M059J (cell line): ENCODE measurements at places on chromosomes 4 and X.

DNA sequence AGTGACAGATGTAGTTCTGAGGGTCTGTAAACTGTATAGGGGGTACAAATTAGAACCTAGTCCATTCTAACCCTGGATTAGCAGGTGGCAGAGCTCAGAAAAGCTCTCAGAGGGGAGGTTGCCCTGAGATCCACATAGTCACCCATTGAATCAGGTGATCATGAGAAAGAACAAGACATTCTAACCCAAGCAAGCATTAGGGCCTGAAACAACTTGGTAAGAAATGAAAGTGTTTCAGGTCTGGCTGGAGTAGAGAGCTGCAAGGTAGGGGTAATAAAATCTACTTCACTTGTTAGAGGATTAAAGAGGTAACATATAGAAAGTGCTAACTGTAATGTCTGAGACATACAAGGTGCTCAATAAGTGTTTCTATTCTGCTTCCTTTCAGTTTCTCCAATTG, 8.8 kb upstream of the BMP2K start:
- no peak for DNase-seq

GRCh38 chrX:13676885-13677284, 12.0 kb upstream of the RAB9A start:
- DNase-seq = no peak

GRCh38 chrX:77174680-77175519, 272.3 kb upstream of the FGF16 start:
- no peak for DNase-seq

- peak; percentile 91 for DNase-seq
Observed at GRCh38 chrX:132119821-132120515, 7.9 kb downstream of the FRMD7 start.

GRCh38 chr4:8181844-8182243, 17.2 kb upstream of the SH3TC1 start:
- DNase-seq = no peak

- DNase-seq = no peak
Observed at GRCh38 chr4:4415806-4416805, 29.2 kb downstream of the NSG1 start.

GRCh38 chr4:84879651-84880200, 86.8 kb downstream of the WDFY3 start:
- DNase-seq = peak; percentile 44

DNA sequence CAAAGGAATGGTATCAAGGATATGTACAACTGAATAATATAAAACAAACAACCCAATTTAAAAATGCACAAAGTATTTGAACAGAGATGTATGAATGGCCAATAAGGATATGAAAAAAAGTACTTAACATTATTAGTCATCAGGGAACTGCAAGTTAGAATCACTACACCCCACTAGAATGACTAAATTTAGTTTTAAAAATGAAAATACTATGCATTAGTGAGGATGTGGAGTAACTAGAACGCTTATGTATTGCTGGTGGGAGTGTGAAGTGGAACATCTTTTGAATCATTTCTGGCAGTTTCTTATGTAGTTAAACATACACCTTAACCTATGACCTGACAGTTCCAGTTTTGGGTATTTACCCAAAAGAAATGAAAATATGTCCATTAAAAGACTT, 13.0 kb upstream of the SLC16A2 start:
- no peak for DNase-seq

GRCh38 chr4:173573286-173573685, 43.3 kb upstream of the HAND2 start:
- no peak for DNase-seq

GRCh38 chr4:114864060-114864459, 249.4 kb downstream of the NDST4 start:
- no peak for DNase-seq

GRCh38 chrX:118353081-118353850, 7.4 kb downstream of the WDR44 start:
- peak; percentile 20 for DNase-seq

- DNase-seq = peak; percentile 63
Observed at GRCh38 chr4:152255437-152255836, 280.5 kb downstream of the FBXW7 start.

DNA sequence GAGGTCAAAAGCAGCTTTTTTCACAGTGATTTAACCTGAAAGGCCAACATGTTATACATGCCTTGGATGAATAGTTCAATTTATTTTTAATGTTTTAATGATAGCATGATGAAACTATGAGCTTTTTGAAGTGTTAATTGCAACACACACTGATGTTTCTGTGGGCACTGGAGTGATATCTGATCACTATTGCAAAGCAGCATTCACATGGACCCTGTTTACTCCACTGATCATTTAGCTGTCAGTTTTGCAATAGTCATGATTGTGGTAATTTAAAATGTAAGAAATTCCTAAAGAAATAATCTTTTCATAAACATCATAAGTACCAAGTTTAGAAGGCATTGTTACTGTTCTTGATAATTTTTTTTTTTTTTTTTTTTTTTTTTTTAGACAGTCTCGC, 74.1 kb downstream of the ARSJ start:
- DNase-seq = no peak

- no peak for DNase-seq
Observed at GRCh38 chrX:96244955-96245354, 439.7 kb upstream of the DIAPH2 start.

DNA sequence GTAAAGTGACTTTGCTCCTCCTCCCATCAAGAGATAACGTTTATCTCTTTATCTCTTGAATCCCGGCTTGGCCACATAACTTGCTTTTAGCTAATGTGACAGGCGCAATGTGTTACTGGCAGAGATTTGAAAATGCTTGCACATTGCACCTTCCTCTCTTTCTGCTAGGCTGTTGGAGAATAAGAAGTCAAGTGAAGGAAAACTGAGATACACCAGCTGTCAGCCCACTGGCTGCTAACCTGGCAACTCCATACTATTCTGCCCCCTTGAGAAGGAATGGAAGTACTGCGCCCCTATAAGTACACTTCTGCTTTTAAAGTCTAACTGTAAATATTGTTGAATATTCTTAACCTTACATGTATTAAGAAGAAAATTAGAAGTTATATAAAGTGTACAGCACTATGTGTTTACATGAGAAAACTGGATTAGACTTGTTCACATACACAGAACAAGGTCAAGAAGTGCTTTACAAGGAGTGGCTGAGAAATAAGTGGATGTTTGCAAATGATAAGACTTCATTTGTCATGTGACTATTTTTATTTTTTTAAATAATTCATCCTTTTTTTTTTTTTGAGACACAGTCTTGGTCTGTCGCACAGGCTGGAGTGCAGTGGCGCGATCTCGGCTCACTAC, 424.5 kb upstream of the CTSO start:
- peak; percentile 43 for DNase-seq

DNA sequence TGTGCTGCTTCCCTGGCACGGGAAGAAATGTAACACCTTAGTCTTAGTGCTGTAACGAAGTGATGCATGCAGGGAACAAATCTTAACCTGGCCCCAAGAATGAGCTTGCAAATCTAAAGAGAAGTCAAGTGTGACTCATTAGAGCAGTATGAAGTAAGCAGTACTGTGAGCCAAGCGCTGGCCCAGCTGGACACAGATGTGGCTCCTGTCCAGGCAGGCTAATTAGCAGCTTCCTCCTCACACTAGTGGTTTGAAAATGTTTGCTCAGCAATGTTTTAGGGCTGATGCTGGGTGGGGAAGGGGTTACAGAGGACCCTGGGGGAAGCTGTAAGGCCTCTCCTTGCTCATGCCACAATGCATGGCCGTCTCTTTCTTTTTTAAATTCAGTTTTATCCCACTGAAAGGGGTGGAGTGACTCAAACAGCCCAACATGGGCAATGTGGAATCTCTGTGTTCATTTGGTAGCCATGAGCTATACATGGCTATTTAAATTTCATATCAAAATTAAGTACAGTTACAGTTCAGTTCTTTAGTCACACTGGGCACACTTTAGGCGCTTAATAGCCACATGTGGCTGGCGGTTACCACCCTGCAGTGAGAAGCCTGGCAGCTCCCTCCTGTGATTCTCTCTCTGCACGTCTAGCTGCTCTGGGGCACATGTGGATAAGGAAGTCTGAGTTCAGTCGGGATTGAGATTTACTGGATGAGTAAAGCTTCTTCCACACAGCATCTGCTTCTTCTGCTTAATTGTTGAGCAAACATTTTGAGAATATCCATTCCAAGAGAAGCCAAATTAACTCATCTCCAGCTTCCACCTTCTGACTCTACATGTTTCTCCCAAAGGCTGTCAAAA, 48.8 kb downstream of the MAP7D2 start:
- DNase-seq = peak; percentile 88

GRCh38 chr4:137125011-137125410, 407.3 kb downstream of the PCDH18 start:
- peak; percentile 16 for DNase-seq

DNA sequence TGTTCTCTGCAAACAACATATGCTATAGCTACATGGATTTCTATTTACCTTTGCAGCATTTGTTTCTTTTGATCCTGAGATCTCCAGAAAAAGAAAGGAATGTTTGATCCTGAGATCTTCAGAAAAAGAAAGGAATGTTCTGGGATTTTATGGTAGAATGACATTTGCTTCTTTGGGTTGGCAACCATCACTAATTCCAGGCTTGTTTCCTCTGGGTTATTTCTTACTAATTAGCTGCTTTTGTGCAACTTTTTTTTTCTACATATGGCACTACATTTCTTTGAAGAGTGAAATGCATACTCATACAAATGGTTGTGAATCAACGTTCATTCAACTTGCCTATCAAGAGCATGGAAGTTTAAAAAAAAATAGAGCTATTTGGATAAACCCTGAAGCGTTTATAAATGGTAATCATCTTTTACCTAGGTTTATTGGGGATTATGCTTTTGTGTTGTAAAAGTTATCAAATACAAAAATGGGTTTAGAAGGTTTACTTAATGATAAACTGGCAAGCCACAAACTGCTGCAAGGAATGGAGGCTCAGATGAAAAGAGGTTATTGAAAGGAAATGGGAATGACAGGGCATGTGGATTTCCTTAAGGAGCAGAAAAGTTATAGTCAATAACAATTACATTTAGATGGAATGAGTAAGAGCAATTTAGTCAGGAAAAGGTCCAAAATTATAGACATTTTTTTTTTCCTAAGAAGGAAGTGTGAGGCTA, 95.6 kb upstream of the PCDH18 start:
- DNase-seq = no peak

- no peak for DNase-seq
Observed at GRCh38 chr4:60913671-60914070, 286.5 kb upstream of the ADGRL3 start.

- DNase-seq = no peak
Observed at GRCh38 chr4:168337550-168337940, 19.0 kb upstream of the DDX60 start.

DNA sequence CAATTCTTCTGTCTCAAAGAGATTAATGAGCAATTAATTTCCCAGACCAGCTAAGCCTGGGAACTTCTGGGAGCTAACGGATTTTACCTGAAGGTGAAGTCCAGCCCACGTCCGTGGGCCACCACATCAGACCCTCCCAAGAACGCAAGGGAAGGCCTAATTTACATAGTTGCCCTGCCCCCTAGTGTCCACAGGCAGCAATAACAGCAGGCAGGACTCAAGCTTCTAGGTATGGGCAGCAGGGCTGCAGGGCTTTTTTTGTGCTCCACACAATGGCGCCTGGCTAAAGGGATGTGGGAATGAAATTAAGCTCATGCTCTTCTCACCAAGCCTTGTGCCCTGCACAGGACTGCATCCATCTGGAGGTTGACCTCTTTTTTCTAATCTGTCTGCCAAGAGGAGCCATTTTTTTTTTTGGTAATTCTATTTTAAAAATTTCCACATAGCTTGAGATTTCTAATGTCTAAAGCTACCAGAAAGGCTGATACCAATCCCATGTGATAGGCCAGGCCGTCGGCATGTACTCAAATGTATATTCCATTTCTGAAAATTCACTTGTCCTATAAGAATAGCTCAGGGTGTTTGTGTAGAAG, 111.9 kb upstream of the TMEM164 start:
- peak; percentile 65 for DNase-seq

DNA sequence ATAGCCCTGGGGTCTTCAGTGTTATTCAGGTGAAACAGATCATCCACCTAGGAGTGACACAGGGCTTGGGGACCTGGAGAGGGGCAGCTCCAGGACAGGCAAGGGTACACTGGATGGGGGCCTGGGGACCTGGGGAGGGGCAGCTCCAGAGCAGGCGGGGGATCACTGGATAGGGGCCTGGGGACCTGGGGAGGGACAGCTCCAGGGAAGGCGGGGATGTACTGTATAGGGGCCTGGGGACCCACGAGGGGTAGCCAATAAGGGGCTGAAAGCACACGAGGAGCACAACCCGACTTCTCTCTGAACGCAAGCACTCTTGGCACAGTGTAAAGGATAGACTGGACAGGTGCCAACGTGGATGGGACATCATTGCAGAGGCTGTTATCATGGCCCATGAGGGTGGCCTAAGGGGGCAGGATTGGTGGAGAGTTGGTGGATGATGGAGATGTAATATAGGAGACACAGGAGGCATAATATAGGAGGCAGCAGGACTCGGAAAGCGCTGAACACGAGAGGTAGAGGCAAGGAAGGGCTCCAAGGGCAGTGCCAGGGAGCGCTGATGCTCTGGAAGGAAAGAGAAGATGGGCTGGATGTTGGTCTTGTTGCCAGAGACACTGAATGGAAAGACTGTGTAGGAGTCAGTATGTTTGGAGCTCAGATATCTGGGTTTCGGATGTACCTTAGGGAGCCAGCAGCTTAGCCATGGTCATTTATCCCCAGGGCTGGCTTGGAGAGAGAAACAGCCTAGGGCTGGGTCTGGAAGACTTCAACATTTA, 37.9 kb upstream of the FGFBP2 start:
- no peak for DNase-seq

DNA sequence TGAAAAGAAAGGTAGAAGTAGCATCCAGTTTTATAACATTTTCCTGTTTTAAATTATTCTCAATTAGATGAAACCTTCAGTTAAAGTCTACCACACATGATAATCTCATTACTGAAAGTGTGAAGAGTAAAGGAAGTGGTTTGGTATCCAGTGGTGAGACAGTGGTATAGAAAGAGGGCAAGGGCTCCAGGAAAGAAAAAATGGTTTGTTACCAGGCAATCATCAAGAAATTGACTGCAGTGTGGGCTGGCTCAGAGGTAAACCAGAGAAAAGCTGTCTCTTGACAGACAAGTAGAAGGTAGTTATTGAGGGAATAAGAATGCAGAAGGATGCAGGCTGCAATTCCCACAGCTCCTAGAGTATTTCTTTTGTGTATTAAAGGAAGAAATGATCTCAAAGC, 406.2 kb downstream of the TLL1 start:
- no peak for DNase-seq

DNA sequence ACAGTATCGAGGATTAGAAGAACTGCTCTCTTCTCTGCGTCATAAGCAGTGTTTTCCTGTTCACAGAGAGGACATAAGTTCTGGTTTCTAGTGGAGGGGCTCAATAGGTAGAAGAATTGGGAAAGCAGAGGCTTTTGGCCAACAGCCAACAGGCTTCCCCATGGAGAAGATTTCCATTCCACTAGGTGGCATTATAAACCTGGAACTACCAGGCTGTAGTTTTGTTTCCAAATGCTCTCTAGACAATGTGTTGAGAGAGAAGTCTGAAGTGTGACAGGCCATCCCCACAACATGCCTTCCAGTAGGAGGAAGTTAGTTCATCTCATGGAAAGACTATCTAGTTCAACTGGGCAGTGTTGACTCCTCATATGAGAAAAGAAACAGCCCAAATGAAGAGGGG, 63.8 kb upstream of the ANXA10 start:
- peak; percentile 53 for DNase-seq

GRCh38 chr4:174912919-174913543, 5.1 kb upstream of the ADAM29 start:
- no peak for DNase-seq
